ENCODE measurements at places on chromosomes 2 and 18.

DNA sequence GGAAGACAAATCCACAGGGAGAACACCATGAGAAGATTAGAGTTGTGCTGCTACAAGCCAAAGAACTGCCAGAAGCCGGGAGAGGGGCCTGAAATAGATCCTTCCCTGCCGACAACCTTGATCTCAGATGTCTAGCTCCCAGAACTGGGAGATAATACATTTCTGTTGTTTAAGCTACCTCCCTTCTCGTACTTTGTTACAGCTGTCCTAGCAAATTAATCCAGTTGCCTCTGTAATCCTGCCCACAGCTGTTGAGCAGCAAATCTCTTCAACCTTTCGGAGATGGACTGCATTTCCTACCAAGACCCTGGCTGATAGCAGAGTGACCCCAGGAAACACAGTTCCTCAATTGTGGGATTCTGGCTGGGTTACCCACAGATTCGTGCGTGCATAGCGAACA is 2.6 kb upstream of the TBC1D8 start:
- DNase-seq, result no peak

GRCh38 chr2:168573128-168573903 is 117.2 kb downstream of the CERS6 start:
- DNase-seq, result no peak

DNA sequence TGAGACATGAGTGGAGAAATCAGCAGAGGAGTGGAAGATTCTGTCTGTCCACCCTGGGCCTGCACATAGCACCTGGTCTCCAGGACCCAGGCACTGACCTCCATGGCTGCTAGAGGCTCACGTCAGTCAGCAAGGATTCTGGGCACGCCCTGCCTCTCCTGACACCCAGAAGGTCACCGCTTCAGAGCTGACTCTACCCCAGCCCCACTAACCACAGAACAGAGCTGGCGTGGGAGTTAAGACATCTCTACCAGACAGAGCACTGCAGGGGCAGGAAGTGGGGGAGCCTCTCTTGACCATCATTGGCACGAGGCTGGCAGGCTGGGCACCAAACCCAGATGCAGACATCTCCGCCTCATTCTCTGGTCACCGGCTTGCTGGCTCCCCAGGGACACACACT is 3.0 kb downstream of the ADCY3 start:
- no peak for DNase-seq

- peak; percentile 13 for DNase-seq
Measured at GRCh38 chr2:192773044-192773443, 578.3 kb upstream of the TMEFF2 start.

- no peak for DNase-seq
Measured at GRCh38 chr2:223560749-223561435, 41.3 kb downstream of the SCG2 start.

- DNase-seq, result no peak
Measured at GRCh38 chr2:45585267-45585861, 25.7 kb downstream of the SRBD1 start.

DNA sequence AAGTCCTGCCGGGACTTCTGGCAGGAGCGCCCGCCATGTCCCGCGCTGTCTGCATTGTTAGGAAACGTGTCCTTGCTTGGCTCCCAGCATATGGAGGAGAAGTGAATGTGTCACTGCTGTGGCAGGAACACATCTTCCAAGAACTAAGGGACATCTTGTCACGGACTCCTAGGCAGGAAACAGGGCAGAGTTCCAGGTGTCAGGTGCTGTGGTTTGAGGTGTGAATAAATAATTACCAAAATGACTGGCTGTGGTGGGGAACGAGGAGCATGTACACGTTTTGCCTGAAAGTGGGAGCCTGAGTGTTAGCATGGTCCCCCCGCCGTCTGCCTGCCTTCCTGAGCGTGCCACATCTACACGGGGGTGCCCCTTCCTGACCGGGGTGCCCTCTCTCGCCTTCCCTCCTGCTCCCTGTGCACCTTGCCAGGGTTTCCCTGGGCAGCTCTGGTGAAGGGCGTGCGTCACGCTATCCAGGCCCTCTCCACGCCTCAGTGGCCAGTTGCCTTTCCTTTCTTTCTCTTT is 237.5 kb downstream of the LDLRAD4 start:
- DNase-seq, result no peak

DNA sequence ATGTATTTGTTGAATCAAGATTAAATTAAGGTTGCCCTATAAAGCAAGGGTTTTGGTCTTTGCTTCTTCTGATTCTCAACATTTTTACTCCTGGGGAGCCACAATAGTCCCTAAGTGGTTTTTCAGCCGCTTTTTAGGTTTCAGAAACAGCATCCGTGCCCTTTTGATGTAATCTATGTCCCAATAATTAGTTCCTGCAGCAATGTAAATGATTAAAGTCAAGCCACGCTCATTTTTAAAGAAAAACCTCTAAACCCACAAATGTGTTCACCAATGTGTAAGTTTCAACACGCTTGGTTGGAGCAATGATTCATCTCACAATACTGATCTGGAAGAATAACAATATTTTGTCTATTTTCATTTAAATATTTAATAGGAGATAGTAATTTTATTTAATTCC is 5.6 kb downstream of the ARL4C start:
- no peak for DNase-seq

DNA sequence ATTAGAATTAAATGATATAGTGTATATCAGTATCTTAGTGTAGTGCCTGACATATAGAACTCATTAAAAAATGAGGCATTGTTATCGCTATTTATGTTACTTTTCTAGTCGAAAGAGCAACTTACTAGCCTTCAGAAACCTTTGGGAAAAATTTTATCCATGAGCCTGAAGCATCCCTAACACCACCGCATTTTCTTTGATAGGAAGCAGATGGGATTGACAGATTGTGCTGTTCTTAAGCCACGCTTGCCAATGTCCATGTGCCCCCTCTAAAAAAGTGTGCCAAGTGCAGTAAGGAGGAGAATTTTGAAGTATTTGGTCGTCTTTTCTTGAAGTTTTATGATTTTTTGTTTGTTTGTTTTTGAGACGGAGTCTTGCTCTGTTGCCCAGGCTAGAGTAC is 29.1 kb downstream of the PPM1B start:
- no peak for DNase-seq

- DNase-seq, result no peak
Measured at GRCh38 chr2:28408764-28409599, 16.3 kb downstream of the FOSL2 start.

DNA sequence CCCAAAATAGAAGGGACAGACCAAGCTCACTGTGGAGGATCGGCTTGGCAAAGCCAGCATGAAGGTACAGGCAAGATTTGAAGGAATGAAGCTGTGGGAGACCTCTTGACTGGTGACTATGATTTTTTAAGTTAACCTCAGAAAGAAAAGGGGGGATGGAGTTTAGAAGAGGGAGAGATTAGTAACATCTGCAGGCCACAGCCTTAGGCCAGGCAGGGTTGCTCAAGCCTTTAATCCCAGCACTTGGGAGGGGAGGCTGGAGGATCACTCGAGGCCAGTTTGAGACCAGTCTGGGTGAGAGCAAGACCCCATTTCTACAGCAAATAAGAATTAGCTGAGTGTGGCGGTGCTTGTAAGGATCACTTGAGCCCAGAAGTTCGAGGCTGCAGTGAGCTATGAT is 46.6 kb downstream of the ZNF532 start:
- no peak for DNase-seq

DNA sequence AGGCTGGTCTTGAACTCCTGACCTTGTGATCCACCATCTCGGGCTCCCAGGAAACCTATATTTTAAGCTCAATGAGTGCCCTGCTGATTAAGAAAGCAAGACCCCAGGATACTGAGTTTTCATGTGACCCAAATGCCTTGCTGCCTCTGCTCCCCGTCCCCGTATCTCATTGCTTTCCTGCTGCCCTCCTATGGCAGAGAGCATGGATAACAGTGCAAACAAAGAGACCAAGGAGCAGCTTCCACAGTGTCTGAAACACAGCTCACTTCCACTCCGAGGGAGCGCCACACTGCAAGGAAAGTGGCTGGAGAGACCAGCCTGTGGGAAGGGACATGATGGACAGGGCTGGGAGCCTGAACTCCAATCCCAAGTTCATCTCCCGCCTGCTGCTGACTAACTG is 246.8 kb downstream of the TMEM182 start:
- no peak for DNase-seq

- DNase-seq, result no peak
Measured at GRCh38 chr2:49972699-49973098, 818.4 kb upstream of the FSHR start.

- no peak for DNase-seq
Measured at GRCh38 chr2:217247476-217247875, 387.6 kb upstream of the TNP1 start.

GRCh38 chr2:133606616-133607015 is 38.4 kb upstream of the NCKAP5 start:
- no peak for DNase-seq

- no peak for DNase-seq
Measured at GRCh38 chr2:33530690-33531548, 54.5 kb downstream of the RASGRP3 start.

GRCh38 chr2:32712870-32713269 is 85.0 kb downstream of the TTC27 start:
- DNase-seq, result no peak

- DNase-seq, result no peak
Measured at GRCh38 chr2:104939570-104940217, 85.8 kb downstream of the POU3F3 start.

GRCh38 chr18:23825978-23826405 is 136.7 kb downstream of the LAMA3 start:
- DNase-seq, result no peak

- DNase-seq, result peak; percentile 87
Measured at GRCh38 chr2:126886211-126886915, 12.3 kb upstream of the TEX51 start.

GRCh38 chr2:99569386-99569785 is 79.6 kb upstream of the REV1 start:
- DNase-seq, result no peak

DNA sequence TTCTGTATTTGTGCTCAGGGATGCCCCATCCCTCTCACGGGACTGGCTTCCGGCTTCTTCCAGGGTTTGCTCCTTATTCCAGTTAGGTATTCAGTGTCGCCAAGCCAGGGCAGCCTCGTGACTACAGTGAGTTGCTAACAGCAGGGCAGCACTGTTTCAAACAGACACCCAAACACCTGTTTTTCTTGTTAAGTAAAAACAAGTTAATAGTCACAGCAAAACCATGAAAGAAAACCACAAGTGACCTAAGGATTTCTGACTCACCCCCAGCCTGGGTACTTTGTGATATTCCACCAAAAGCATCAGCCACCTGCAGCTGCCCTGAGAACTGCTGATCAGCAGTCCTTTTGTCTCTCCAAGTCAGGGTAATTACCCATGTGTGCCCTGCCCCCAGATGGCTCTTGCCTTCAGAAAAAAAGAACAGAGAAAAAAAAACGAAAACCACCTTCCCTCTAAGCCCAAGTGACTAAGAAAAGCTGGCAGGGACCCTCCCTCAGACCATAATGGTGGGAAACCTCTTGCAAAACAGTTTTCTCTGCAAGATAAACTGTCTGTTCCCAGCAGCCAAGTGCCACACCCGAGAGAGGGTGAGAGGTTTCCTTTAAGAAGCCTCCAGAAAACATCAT is 178.2 kb downstream of the ANAPC1 start:
- no peak for DNase-seq

GRCh38 chr2:135245071-135245470 is 193.0 kb downstream of the RAB3GAP1 start:
- DNase-seq, result peak; percentile 9

- DNase-seq, result no peak
Measured at GRCh38 chr18:8623549-8624106, 14.4 kb downstream of the RAB12 start.

GRCh38 chr2:102915128-102915527 is 153.3 kb downstream of the TMEM182 start:
- DNase-seq, result no peak

DNA sequence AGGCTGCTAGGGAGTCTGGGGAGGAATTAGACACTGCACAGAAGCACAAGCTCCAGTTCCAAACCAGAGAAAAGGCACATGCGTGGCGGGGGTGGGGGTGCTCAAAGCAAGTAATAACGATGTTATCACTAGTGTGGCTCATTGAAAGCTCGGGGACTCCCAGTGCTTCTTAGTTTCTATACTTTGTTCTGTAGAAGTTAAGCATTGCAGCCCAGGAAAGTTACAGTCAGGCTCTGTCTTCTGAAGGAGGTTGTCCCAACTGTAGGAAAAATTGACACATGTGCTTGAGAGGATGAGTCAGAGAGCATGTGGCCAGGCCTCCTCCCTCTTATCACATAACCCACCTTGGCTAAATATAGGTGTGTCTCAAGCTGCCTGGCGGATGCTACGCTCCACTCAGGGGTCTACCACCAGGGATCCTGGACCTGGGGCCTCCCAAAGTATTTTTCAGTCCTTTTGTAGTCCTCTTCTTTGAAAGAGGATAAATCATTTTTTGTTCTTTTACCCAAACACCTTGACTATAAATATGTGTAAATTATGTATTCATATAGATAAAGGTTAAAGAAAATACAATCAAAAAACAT is 3.8 kb downstream of the GALNT5 start:
- no peak for DNase-seq

DNA sequence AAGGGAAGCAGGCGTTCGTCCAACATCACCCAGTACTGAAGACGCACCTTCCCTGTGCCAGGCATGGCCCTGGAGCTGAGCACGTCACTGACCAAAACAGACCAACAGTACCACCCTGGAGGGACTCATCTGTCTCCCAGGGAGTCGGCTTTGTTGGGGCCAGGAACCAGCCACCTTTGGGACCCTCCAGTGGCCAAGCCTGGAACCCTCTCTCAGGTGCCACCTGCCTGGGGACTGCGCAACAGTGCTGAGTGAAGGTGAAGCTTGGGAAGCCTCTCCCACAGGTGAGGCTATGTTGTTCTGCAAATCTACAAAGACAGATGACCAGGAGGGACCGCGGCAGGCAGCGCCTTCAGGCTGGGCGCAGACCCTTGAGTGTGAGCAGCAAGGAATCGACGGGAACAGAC is 91.4 kb upstream of the OTOS start:
- DNase-seq, result no peak

- no peak for DNase-seq
Measured at GRCh38 chr2:208366215-208367127, 40.1 kb upstream of the PTH2R start.

GRCh38 chr2:240955306-240956170 is 42.9 kb upstream of the SNED1 start:
- DNase-seq, result no peak

- DNase-seq, result no peak
Measured at GRCh38 chr2:6186332-6187151, 494.4 kb downstream of the SOX11 start.

GRCh38 chr2:121382744-121383143 is 97.7 kb upstream of the TFCP2L1 start:
- no peak for DNase-seq

- DNase-seq, result no peak
Measured at GRCh38 chr2:230700447-230700846, 12.2 kb upstream of the CAB39 start.

DNA sequence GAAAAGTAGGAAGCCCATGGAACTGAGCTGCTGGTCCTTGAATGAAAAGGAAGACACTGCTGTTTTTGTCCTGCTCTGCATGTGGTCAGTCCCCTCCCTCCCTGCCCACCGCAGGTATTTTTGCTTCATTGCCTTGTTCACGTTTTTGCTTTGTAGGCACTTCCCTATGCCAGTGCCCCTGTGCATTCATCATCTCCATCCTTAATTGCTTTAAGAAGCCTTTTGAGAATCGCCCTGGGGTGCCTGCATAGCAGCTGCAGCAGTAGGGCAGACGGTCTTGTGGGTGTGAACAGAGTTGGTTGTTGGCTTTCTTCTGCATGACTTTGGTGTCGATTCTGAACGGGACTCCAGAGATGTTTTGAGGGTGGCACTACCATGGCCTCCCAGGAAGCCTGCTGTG is 97.0 kb downstream of the CABLES1 start:
- DNase-seq, result no peak
